ENCODE measurements at places on chromosomes 16 and 17. TPM values are rescaled to one million over a fixed set of nuclear protein-coding genes. Genes with fewer than 3 reads are reported as not detected.

DNA sequence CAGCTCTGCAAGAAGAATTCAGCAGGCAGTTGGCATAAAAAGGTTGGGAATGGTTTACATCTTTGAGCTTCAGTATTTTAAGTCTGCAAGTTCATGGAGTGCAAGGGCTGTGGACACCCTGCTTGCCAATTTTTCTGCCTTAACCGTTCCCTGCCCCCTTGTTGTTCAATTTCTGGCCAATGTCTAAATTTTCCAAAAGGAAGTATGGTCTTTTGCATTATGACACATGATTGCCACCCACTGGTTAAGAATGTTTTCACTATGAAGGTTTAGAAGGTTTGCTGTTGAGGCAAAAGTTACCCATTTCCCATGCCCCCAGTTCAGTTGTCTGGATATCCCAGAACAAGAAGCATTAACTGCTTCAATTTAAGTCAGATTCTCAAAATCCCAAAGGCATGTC is 441.9 kb downstream of the CDH13 start:
- no peak for DNase-seq
- H3K4me3 ChIP-seq, result no peak overlapping the region
- H3K4me1 ChIP-seq, result no peaks in the 10 kb centered on the region
- no peaks in the 10 kb centered on the region for H3K36me3 ChIP-seq
- H3K27ac ChIP-seq, result no peak overlapping the region
- no peaks in the 10 kb centered on the region for H3K27me3 ChIP-seq

DNA sequence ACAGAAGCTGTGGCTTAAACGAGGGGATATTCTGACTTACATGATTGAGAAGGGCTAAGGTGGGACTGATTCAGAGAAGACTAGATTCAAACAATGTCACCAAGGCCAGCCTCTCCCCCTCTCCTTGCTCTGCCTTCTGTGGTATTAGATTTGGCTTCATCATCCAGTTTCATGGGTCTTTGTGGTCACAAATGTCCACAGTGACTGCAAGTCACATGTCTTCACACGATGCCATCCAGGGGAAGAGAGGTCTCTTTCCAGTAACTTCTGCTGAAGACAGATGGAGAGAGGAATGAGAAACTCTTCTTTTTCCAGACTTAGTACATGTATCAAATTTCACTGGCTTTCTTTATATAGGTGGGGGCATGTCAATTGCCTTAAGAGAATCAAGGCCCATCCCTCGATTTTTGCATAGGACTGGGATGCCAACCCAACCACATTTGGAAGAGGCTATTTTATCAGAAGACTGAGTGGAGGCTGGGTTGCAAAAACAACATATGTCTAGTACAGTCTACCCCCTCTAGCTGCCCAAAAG is 57.3 kb upstream of the HNF1B start:
- H3K27me3 ChIP-seq, result no peaks in the 10 kb centered on the region
- H3K27ac ChIP-seq, result no peak overlapping the region
- H3K4me1 ChIP-seq, result no peaks in the 10 kb centered on the region
- no peak overlapping the region for H3K4me3 ChIP-seq

Gene CRHR1
- total RNA-seq, result not detected

GRCh38 chr17:78391843-78392242 is 13.4 kb downstream of the PGS1 start:
- H3K27me3 ChIP-seq, result no peaks in the 10 kb centered on the region
- no peaks in the 10 kb centered on the region for H3K36me3 ChIP-seq
- peak; percentile 33 for DNase-seq
- H3K27ac ChIP-seq, result peak overlapping the region; percentile 83

GRCh38 chr17:50045154-50045553 is 10.8 kb upstream of the ITGA3 start:
- H3K27ac ChIP-seq, result no peak overlapping the region
- H3K4me3 ChIP-seq, result no peak overlapping the region
- no peaks in the 10 kb centered on the region for H3K36me3 ChIP-seq
- peaks cover 53% of the 10 kb centered on the region for H3K4me1 ChIP-seq
- H3K27me3 ChIP-seq, result no peaks in the 10 kb centered on the region
- no peak for DNase-seq

Gene EME1
- total RNA-seq, result 18.2 TPM

DNA sequence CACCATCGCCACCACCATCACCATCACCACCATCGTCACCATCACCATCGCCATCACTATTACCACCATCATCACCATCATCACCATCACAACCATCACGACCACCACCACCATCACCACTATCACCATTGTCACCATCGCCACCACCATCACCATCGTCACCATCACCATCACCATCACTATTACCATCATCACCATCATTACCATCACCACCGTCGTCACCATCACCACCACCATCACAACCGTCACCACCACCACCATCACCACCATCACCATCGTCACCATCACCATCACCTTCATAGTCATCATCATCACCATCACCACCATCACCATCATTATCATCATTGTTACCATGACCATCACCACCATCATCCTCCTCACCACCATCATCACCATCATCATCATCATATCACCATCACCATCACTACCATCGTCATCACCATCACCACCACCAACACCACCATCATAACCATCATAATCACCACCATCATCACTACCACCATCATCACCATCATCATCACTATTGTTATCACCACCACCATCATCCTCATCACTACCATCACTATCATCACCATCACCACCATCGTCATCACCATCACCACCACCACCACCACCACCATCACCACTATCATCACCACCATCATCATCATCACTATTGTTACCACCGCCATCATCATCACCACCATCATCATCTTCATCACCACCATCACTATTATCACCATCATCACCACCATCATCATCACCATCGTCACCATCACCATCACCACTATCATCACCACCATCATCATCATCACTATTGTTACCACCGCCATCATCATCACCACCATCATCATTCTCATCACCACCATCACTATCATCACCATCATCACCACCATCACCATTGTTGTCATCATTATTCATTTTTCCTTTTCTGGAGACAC is 51.5 kb upstream of the ZNF469 start:
- H3K27me3 ChIP-seq, result no peaks in the 10 kb centered on the region
- H3K27ac ChIP-seq, result peak overlapping the region; percentile 99
- no peaks in the 10 kb centered on the region for H3K36me3 ChIP-seq
- no peak overlapping the region for H3K4me3 ChIP-seq

DNA sequence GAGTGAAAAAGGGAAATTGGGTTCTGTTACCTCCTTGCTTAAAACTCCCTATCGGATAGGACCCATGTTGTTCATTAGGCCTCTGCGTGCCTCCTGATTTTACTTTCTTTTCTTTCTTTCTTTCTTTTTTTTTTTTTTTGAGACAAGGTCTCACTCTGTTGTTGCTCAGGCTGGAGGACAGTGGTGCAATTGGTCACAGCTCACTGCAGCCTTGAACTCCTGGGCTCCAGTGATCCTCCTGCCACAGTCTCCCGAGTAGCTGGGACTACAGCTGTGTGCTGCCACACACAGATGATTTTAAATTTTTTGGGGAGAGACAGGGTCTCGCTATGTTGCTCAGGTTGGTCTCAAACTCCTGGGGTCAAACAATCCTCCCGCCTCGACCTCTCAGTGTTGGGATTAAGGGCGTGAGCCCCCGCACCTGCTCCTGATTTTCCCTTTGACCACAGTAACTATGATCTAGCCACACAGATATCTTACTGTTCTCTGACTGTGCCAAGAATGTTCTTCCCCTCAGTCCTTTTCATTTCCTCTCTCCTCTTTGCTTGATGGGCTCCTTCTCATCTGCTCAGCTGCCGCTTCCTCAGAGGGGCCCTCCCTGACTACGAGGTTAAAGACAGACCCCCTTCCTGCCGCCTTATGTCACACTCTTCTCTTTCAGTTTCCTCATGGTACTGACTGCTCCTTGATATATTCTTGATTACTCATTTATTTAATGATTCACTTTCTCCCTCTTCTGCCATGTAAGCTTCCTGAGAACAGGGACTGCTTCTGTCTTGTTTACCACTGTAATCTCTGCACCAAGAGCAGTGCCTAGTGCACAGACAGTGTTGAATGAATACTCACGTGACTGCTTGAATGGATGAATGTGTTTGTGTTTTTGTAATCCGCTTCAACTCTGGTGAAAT is 44.3 kb downstream of the LCMT1 start:
- H3K27ac ChIP-seq, result no peak overlapping the region
- no peak for DNase-seq
- H3K4me3 ChIP-seq, result no peak overlapping the region
- peaks cover 27% of the 10 kb centered on the region for H3K4me1 ChIP-seq
- H3K27me3 ChIP-seq, result no peaks in the 10 kb centered on the region

DNA sequence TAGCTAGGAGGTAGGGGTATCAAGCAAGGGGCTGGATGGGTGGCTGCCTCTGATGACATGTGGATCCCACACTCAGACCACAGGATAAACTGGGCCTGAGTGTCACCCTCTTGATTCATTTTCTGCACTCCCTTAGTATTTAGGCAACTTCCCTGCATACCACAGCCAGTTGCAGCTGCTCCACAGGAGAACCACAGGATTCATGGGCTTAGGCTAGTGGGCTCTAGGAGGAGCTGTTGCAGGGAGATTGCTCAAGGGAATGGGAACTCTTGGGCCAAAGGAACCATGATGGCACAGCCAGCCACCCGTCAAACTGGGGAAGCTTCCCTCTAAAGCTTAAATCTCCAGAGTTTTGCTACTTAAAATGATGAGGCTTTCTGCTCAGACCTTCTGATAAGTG is 269.7 kb upstream of the ASIC2 start:
- no peak overlapping the region for H3K27ac ChIP-seq
- no peaks in the 10 kb centered on the region for H3K4me1 ChIP-seq
- no peaks in the 10 kb centered on the region for H3K36me3 ChIP-seq

Data from PC-9 (cell line).